ENCODE measurements at places on chromosomes 5 and 9. TPM values are rescaled to one million over a fixed set of nuclear protein-coding genes. Genes with fewer than 3 reads are reported as not detected.

WWC1 gene
- total RNA-seq: 2.2 TPM

CDHR2 gene
- total RNA-seq: not detected

IRX1 gene
- total RNA-seq: not detected

GABRA1 gene
- total RNA-seq: not detected

KIF4B gene
- total RNA-seq: not detected

TAS2R1 gene
- 0.32 TPM for total RNA-seq

ASTN2 gene
- total RNA-seq: 5.6 TPM

ARL10 gene
- 13.4 TPM for total RNA-seq

SMC2 gene
- total RNA-seq: 19.0 TPM

DNA sequence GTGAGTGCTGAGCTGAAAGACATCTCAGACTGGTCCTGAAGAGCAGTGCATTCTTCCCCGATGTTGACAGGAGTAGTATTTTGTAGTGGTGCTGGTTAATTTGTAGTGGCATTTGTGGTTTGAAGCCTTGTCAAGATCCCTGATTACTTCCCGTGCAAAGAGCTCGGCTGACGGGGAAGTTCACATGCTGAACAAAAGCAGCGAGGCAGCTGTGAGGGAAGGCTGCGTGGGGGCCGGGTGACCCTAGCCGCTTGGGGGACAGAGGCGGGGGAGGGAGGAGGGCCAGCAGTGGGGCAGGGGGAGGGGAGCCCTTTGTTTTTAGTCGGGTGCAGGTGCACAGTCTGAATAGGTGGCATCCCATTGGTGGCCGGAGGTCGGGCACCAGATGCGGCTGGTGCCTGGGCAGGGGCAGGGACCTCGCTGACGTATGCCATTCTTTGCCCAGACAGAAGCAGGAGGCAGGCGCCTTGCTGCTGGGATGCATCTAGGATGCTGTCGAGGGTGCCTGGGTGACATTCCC lies 64.7 kb downstream of the CRB2 start:
- DNase-seq: no peak

DNA sequence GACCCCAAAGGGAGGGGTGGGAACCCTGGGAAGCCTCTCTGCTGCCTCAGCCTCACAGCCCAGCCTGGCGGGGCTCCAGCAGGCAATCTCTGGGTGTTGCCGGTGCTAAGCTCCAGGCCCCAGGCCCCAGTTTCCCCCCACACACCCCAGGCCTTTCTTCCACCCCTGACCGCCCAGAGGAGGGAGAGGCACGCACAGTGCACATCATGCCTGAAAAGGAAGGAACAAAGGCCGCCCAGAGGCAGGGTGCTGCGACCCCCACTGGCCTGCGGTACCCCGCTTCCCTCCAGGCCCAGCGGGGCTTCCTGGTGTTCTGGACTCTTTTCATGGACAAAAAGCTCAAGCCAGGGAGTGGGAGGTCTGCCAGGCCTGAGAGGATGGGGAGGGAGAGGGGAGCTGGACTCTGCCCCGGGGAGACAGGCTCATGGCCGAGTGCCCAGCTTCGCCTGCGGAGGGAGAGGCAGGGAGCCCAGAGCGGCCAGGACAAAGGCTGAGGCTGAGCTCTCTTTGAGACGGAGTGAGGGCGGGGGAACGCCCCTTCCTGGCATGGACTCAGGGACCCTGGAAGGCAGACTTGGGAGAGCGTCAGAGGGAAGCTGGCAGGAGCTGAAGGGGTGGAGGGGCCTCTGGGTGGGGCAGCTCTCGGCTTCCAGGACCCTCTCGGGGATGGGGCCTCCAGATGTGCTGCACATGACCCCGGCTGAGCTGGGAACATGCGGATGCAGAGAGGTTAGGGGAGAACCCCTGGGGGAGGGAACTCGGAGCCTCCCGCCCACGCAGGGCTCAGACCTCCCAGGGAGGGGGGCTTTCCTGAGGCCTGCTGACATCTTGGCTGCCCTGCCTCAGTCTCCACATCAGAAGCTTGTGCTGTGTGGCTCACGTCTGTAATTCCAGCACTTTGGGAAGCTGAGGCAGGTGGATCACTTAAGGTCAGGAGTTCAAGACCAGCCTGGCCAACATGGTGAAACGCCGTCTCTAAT lies 1.8 kb upstream of the ENTPD2 start:
- peak; percentile 53 for DNase-seq

DNA sequence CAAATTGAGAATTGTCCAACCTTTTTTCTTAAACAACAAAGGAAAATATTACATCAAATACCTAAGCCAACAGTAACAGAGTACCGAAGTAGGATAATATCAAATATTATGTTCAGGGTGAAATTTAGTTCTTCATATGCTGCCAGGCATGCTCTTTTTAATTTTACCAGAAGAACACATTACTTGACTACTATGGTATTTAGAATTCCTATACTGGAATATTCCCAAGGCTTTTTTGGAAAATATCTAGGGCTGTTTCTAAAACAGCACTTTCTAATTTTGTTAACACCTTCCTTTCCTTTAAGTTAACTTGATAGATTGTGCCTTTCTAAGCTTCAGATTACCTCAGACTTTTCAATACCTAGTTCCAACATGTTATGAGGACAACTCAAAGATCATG lies 48.7 kb downstream of the MARCHF3 start:
- DNase-seq: no peak

DNA sequence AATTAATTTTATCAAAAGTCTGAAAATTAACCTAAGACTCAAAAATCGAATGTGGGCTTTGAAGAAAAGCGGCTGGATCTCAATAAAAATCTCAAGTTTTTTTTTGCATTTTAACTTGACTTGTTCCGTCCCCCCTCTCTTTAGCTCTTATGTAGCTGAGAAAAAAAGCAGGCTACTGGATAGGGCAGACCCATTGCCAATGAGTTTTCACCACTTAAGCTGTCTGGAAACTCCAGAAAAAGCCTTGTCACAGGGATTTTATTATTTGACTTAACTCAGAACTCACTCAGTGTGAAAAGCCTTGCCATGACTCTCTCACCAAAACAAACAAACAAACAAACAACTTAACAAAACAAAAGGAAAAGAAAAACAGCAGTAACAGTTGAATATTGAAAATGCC lies 247.4 kb downstream of the CDH9 start:
- no peak for DNase-seq

- DNase-seq: no peak
Observed at GRCh38 chr5:146877783-146878475, 628 bp downstream of the PPP2R2B start.

DNA sequence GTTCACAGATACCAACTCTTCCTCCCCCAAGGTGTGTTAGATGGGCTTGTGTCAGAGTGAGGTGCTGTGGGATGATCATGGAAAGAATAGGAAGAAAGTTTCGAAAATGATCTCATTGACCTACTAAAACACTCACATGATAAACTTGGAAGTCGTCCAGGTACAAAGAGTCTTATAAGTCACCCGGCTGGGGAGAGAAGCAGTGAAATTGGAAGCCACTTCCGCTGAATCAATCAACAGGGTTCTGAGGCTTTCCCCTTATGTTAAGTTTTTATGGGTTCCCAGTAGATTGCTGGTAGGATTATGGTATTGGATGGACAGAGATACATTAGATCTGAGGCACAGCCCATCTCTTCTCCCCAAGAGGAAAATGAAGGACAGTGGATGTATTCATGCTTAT lies 218.8 kb upstream of the MSX2 start:
- peak; percentile 63 for DNase-seq

DNA sequence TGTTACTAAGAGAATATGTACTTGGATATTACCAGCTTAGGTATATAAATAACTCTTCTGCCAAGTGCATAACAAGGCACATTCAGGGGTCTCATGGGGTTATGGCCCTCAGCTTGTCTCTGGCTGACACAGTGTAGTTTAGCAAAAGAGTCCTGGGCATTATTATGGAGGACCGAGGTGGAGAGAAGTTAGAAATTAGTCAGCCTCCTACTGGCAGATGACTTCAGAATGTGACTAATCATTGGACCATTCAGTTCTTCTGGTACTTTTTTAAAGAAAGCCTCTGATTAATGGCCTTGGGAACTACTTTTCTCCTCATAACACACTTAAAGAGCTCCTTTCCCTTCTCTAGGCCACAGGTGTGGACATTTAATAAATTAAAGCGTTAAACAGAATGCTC lies 178.9 kb downstream of the SH3GL2 start:
- DNase-seq: no peak

DNA sequence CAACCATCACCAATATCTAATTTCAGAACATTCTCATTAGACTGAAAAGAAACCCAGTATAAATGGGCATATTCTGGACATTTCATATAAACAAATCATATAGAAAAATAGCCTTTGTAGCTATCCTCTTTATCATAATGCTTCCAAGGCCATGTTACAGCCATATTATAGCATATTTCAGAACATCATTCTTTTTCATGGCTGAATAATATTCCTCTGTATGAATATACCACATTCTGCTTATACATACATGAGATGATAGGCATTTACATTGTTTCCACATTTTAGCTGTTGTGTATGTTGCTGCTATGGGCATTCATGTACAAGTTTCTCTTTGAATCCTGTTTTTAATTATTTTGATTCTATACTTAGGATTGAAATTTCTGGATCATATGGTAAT lies 167.0 kb downstream of the FBXL17 start:
- DNase-seq: no peak

DNA sequence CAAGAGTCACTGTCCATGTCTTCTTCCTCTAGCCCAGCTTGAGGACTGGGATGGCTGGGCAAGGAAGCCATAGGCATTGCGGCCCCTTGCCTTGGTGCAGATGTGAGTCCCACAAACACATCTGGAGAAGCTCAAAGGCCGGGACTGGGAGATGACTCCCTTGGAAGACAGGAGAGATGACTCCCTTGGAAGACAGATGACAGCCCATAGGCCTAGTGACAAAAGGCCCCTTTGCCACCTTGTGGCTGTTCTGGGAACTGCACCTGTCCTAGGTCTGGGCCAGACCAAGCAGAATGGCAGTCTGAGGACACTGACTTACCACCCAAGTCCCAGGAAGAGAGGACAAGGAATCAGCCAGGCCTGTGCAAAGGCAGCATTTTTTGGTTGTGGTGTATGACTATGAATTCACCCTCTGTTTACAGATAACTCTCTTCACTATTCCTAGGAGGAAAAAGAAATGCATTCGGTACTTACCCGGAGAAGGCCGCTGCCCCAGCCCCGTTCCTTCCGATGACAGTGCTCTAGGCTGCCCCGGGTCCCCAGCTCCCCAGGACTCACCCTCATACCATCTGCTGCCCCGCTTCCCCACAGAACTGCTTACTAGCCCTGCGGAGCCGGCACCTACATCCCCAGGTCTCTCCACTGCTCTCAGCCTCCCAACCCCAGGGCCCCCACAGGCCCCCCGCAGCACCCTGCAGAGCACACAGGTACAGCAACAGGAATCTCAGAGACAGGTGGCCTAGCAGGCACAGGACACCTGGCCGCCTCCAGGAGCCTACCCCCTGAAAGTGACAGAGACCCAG lies 30.8 kb downstream of the SKP1 start:
- DNase-seq: peak; percentile 68

- no peak for DNase-seq
Observed at GRCh38 chr5:180645274-180646204, 3.9 kb downstream of the FLT4 start.

- DNase-seq: no peak
Observed at GRCh38 chr5:73131711-73132425, 11.5 kb downstream of the TMEM171 start.

GRCh38 chr9:93118863-93119702 lies 15.0 kb downstream of the NINJ1 start:
- no peak for DNase-seq

GRCh38 chr5:133531178-133531577 lies 81.2 kb downstream of the FSTL4 start:
- DNase-seq: no peak

- DNase-seq: no peak
Observed at GRCh38 chr9:134962973-134963364, 45.3 kb upstream of the FCN1 start.

GRCh38 chr5:149605998-149606724 lies 24.9 kb downstream of the ARHGEF37 start:
- peak; percentile 88 for DNase-seq

DNA sequence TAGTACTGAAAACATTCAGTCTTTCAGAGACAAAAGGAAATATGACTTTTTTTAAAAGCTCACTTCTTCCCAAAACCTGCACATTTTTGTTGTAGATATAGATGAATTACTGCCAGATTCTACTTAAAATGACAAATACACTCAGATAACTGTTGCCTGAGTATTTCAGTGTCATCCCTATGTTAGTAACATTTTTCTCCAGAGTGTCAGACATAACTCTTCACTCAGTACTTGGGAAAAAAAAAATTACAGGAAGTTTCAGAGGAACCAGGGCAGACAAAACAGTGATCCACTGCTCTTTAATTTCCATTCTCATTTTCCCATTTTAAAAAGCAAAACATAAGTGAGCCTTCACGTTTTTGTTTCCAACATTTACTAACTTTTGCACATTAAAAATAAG lies 79.3 kb upstream of the ITGA1 start:
- no peak for DNase-seq

Data from fibroblast of villous mesenchyme (primary cell).